ENCODE measurements at places on chromosomes 13 and 19. TPM values are rescaled to one million over a fixed set of nuclear protein-coding genes. Genes with fewer than 3 reads are reported as not detected.

GRCh38 chr19:58010507-58010906, 7.9 kb upstream of the ZNF606 start:
- H3K36me3 ChIP-seq: peaks cover 23% of the 10 kb centered on the region
- no peak for DNase-seq
- no peak overlapping the region for H3K27ac ChIP-seq
- H3K4me3 ChIP-seq: peak overlapping the region; percentile 52
- H3K4me1 ChIP-seq: peaks cover 16% of the 10 kb centered on the region

- H3K27me3 ChIP-seq: no peaks in the 10 kb centered on the region
- H3K27ac ChIP-seq: no peak overlapping the region
These were observed 52.9 kb downstream of the OR10H4 start for GRCh38 chr19:16001481-16002312.

DNA sequence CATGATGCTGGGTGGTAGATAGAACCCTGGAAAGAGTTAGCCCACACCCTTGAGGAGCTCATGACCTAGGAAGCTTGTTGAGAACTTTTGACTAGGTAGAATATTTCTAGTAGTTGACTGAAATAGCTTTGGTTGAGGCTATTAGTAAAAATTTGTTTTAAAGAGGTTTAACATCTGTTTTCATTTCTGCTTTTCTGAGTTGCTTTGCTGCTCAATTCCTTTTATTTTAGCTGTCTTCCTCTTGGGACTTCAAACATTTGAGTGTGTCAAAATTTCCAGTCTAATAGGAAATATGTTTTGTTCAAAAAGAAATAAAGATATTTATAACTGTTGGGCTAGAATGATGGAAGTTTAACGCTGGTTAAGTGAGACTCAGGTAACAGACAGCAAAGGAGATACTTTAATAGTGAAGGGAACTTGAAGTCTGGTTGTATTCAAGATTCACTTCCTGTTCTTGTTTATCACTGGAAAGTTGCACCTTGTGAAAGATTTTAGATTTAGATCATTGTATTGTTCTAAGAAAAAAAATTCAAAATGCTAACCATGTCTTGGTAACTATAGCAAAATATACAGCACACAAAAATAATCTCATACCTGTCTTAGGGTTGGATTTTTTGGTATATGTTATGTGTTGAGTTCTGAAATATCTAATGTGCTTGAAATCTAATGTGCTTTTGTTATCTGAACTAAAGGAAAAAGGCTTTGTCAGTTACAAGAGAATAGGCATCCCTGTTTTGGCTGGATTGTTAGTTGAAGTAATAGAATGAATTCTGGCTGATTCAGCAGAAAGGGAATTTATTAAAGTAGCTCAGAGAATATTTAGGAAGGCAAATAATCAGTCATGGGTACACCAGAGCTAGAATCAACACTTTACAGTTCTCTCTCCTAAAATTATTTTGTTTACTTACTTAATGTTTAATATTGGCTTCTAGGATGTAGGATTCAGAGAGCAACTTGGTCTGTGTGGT, 24.4 kb upstream of the GPR18 start:
- H3K4me3 ChIP-seq: no peak overlapping the region
- H3K27ac ChIP-seq: peak overlapping the region; percentile 68
- DNase-seq: no peak
- H3K27me3 ChIP-seq: no peaks in the 10 kb centered on the region
- peaks cover 63% of the 10 kb centered on the region for H3K4me1 ChIP-seq

- H3K36me3 ChIP-seq: no peaks in the 10 kb centered on the region
- no peak overlapping the region for H3K4me3 ChIP-seq
- no peak for DNase-seq
- H3K27ac ChIP-seq: peak overlapping the region; percentile 61
- peaks cover 7% of the 10 kb centered on the region for H3K4me1 ChIP-seq
These were observed 431.7 kb downstream of the KLF12 start for GRCh38 chr13:73702419-73703071.

Gene GPR183
- 3.7 TPM for total RNA-seq

Gene CCDC124
- total RNA-seq: 42.7 TPM
